ENCODE measurements at places on chromosomes 1 and 21.

- no peak for DNase-seq
Observed at GRCh38 chr1:75579046-75579445, 31.9 kb downstream of the SLC44A5 start.

DNA sequence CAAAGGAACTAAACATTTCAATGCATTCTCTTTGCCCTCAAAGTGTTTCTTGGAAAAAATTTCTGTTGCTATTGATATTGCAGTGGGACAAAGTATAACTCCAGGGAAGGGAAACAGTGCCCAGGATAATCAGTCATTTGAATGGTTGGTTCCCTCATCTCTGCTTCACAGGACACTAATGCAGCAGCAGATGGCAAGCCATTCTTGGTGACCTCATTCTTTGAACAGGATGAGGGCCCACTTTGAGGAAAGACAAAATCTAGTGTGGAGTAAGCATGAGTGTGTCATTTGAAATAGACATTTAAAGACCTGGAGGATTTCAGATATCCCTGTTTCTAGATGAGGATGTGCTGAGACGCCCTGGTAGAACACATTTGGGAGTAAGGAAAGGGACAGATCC is 32.3 kb downstream of the CHRM3 start:
- no peak for DNase-seq

- DNase-seq: no peak
Observed at GRCh38 chr1:23187637-23188036, 19.0 kb upstream of the LUZP1 start.

GRCh38 chr1:67644566-67644965 is 40.4 kb upstream of the GADD45A start:
- DNase-seq: no peak

- no peak for DNase-seq
Observed at GRCh38 chr1:95084317-95085176, 11.8 kb upstream of the ALG14 start.

GRCh38 chr1:154186852-154187501 is 4.9 kb downstream of the TPM3 start:
- no peak for DNase-seq

- no peak for DNase-seq
Observed at GRCh38 chr1:77265180-77265579, 16.6 kb upstream of the AK5 start.

DNA sequence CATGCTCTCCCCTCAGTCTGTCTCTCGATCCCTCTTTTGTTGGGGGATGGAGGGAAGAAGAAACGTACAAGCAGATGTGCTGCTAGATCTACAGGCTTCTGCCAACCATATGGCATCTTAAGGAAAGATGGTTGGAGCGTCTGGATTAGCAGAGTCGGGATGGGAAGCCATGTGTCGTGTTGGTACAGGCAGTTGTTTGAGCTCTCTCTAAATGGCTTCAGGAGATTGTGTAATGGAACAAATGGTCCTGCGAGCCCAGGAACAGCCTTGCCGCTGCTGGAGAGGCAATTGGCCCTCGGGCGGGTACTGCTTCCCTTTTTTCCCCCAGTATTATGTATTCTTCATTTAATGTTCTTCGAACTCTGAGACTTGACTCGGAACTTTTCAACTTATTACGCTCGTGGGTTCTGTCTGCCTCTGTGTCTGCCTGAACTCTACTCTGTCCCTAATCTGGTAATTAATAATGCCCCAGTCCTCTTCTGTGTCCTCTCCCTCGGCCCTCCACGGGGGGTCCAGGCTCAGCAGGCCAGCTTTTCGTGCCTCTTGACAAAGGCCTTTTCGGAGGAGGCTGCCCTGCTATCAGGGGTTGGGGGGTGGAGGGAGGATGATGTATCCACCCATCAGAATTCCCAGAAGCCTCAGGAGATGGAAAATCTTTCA is 215.3 kb downstream of the SDCCAG8 start:
- DNase-seq: no peak

- DNase-seq: no peak
Observed at GRCh38 chr1:75170981-75171380, 36.8 kb downstream of the LHX8 start.

- DNase-seq: no peak
Observed at GRCh38 chr1:175409938-175410337, 217.4 kb upstream of the KIAA0040 start.

GRCh38 chr1:230542681-230543080 is 99.6 kb upstream of the COG2 start:
- DNase-seq: no peak

GRCh38 chr1:108715932-108716331 is 3.2 kb downstream of the FNDC7 start:
- no peak for DNase-seq

DNA sequence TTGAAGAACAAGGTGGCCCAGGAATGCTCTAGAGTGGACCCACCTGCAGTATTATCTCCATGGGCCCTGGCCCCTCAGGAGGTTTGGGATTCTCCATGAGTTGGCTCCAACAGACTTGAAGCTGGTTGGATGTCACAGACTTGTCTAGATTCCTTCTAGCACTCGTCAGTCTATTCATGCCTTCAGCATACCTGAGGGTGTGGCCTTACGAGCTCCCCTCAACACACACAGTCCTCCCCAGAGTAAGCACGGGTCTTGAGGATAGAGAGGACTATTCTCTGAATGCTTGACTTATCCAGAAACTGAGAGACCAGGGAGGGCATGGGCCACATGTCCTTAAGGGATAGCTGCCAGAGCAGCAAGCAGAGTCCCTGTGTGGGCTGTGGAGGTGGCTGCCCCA is 45.9 kb upstream of the COL6A1 start:
- DNase-seq: no peak

DNA sequence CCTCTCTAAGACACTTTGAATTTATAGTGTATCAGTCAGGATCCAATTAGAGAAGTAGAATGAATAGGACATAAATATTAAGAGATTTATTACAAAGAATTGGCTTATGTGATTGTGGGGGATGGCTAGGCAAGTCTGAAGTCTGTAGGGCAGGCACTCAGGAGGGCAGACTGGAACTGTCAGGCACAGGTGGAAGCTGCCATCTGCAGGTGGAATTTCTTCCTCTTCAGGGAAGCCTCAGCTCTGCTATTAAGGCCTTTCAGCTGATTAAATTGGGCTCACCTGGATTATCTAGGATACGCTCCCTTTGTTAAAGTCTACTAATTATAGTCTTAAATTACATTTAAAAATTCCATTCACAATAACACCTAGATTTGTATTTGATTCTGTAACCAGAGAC is 92.0 kb upstream of the HAO2 start:
- DNase-seq: no peak

DNA sequence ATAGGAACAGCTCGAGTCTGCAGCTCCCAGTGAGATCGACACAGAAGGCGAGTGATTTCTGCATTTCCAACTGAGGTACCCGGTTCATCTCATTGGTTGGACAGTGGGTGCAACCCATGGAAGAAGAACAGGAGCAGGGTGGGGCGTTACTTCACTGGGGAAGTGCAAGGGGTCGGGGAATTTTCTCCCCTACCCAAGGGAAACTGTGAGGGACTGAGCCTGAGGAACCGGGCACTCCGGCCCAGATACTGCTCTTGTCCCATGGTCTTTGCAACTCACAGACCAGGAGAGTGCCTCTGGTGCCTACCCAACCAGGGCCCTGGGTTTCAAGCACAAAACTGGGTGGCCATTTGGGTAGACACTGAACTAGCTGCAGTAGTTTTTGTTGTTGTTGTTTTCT is 307.1 kb downstream of the AMY1C start:
- DNase-seq: no peak

DNA sequence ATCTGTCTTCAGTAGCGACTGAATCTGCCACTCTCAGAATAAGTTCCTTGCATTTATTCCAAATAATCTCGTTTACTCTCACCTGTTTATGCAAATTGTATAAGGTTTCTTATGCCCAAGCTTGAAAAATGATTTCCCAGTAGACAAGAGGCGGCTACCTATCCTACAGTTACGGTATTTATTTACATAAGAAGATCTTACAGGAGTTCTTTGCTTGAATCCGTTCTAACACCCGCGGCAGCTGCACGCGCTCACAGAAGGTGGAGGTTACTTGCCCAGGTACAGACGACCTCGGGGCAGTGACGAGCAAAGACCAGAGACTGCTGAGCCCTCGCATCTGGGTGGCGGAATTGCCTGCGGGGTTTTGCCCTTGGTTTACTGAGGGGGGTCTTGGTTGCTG is 79.9 kb downstream of the SKI start:
- DNase-seq: no peak

DNA sequence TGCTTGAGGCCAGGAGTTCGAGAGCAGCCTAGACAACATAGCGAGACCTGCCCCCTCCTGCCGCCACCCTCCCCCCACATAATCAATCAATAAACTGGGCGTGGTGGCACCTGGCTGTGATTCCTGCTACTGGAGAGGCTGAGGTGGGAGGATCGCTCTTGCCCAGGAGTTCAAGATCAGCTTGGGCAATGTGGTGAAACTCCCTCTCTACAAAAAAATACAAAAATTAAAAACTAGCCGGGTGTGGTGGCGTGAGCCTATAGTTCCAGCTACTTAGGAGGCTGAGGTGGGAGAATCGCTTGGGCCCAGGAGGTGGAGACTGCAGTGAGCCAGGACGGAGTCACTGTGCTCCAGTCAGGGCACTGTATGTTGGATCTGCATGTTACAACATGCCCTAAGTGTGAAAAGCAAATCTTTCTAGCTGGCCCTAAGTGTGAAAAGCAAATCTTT is 7.0 kb upstream of the MDM4 start:
- no peak for DNase-seq

DNA sequence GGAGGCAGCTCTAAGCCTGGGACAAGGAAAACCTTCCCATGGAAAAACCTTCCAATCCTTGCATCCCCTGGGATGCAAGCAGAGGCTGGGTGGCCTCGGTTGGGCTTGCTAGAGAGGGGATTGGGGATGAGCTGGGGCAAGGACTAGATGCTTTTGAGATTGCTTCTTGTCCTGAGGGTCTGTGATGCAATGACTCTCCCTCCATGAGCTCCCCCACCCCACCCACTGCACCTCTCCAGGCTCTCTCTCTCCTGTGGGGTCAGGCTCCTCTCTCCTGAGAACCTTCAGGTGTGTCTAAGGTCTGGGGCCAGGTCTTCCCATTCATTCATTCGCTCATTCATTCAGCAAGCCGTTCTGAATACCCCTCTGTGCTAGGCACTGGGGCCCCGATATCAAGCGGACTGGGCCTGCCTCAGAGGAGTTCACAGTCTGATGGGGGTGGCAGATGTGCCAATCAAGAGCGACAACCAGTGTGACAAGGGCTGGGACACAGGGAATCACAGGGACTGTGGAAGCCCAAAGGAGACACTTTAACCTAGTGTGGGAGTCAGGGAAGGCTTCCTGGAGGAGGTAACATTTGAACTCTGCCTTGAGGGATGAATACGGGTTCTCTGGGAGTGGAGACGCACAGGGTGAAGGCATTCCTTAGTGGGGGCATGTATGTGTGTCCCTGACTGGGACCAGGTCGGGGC is 6.5 kb downstream of the LDLRAD1 start:
- no peak for DNase-seq

GRCh38 chr21:33883118-33883517 is 32.5 kb downstream of the ATP5PO start:
- no peak for DNase-seq

DNA sequence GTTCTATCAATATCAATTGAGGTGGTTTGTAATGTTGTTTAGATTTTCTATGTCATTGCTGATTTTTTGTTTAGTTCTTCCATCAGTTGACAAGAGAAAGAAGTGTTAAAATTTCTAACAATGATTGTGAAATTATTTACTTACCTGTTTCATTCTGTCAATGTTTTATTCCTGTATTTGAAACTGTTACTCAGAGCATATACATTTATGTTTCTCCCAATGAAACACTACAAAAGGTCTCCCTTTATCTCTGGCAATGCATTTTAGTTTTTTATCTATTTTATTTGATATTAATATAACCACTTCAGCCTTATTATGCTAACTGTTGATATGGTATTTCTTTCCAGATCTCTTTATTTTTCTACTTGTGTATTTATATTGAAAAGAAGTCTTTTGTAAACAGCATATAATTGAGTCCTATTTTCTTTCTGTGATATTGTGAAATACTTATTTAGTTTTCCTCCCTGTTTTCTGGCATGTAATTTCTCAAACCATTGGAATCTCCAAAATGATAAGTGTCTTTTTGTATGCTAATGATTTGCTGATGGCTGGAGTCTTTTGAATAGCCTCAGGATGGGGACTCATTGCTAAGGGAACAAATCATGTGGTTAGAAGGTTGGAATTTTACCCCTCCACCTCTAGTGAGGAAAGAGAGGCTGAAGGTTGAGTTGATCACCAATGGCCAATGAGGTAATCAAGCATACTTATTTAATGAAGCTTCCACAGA is 122.0 kb downstream of the ADSS2 start:
- no peak for DNase-seq

DNA sequence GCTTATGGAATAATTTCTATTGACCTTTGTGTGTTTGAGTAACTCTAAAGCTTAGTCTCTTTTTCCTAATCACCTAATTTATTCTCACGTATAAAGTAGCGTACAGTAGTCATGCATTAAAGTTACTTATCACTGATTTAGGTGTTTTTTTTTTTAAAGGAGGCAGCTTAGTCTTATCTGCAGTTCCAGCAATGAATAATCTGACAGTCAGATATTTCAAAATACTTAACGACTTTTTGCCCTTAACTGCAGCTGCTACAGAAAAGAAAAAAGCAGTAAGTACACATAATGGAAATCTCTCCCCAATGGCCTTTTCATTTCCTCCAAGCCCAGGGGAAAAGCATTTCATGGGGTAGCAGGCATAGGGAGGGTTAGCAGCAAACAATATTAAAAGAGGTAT is 54.6 kb downstream of the SLC35F3 start:
- no peak for DNase-seq

DNA sequence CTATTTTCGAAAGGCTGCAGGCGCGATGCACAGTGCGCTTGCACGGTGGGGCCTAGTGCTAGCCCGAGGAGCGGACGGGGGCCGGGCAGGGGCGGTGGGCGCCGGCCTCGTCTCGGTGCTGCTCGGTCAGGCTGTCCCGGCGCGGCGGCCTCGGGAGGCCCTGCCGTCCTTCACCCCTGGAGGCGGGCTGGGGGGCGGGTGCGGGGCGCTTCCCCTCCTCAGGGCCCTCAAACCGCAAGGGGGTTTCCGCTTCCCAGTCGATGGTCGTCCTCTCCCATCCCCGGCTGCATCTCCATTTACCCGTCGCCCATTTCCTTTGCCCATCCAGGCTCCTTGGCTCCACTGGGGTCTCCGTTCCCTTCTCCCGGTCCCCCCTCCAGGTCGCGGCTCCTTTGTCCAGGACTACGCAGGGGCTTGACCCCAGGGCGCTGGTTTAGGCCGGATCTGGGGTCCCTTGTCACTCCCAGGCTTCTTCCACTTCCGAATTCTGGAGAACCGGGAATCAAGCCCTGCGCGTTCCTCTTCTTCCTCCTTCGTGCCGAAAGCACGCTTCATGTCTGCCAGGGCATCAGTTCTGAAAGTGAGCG is 196.3 kb upstream of the LMO4 start:
- DNase-seq: no peak

DNA sequence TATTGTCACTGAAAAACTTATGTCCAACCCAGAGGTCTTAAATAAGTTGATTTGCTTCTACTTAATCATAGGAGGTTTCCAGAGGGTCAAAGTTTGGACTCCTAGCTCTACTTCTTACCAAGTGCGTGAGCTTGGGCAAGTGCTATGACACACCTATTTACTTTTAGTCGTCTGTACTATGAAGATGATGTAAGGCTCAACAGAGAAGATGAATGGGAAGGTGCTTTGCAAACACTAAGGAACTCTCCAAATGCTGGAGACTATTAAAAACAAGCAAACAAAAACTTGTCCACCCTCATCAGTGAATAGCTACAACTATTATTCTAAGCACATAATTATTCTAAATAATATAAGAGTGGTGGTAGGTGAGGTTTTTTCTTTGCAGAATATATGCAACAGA is 232.3 kb upstream of the USP24 start:
- DNase-seq: no peak

Measured in stimulated activated CD8-positive, alpha-beta memory T cell treated with anti-CD3 and anti-CD28 coated beads, Interleukin-4, amount 100 ng/mL, for 1 hour (primary cell).